ENCODE measurements at places on chromosomes 2 and 18.

DNA sequence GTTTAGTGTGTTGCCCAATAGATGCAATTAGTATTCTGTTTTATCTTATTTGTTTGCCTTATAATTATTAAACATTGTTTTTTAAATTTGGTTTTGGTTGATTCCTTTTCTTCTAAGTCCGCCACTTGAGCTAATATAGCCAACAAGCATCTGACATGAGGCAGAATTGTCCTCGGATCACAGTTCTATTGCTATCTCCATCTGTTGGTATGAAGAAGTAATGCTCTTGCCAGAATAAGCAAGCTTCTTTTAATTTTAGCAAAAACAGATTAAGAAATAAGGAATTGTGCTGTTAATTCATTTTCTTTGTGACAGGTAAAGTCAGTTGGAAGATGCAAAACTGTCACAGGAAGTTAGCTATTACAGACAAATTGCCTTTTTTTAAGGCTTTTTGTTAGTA is 54.3 kb downstream of the R3HDM1 start:
- no peak for DNase-seq

GRCh38 chr18:79490626-79491041 is 94.9 kb downstream of the NFATC1 start:
- DNase-seq = no peak

GRCh38 chr18:38244480-38244879 is 678.9 kb upstream of the CELF4 start:
- no peak for DNase-seq

DNA sequence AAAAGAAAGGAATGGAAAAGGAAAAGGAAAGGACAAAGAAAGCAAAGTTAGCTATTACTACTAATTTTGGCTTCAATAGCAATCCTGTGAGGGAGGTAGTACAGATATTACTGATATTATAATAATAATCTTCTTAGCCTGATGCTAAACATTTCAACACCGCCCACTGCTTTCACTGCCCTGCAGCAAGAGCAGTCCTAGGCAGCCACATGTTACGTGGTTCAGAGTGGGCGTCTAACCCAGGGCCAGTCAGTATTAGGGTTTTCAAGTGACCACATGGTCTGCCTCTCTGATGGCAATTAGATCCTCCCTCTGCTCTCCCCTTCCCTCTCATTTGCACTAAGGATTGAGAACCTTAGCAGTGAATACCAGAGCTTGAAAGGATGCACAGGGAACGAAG is 83.7 kb upstream of the ZNF397 start:
- DNase-seq = no peak

DNA sequence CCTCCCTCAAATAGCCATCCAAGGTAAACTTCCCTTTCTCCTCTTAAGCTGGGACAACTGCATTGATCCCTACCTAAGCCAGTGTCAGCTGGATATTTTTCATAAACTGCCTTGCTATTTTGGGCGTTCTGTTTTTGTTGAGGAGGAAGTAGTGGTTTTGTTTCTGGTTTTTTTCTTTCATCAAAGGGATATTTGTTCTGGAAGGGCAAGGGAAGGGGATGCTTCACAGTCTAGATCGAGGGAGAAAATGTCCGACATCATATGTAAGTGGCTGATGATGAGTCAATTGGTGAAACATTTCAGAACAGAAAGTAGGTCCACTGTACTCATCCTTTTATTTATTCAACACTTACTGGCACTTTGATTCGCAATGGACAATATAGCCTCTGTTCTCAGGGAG is 31.0 kb downstream of the TANC1 start:
- peak; percentile 48 for DNase-seq

- no peak for DNase-seq
Measured at GRCh38 chr2:88606371-88607030, 20.8 kb downstream of the EIF2AK3 start.

DNA sequence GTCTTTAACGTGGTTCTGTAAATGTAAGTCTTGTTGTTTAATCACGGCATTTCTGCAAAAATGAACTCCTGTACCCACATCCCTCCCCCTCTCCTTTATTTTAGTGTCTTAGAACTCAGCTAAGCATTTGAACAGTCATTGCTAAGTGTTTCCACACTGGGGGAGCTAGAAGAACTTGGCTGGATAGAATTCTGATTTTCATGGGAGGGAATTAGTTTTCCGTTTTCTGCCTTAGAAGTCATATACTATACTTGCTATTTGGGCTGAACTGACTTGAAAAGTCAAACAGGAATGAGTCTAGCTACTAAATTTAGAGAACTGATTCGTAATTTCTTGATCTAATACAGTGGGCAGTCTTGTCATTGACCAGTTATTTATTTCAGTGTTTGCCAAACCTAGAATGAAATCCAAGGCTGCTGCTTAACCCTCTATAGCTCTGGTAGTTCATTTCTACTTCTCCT is 61.1 kb downstream of the FMNL2 start:
- no peak for DNase-seq

DNA sequence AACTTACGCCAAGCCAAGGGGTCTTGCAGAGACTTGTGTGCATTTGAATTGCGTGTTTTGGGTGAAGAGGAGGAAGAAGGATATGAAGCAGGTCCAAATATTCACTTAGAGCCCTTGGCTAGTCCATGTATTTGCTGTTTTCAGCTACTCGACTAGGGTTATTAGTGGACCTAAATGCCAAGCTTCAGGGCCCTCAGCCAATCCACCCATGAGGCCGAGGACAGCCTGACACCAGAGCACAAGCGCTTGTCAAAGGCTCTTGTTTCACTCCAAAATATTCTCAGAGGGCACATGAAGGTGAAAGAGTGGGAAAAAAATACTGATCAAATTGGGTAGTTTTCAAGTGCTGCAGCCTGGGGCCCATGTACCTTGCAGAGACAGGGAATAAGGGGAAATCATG is 174.8 kb upstream of the ACAA2 start:
- DNase-seq = no peak

- DNase-seq = no peak
Measured at GRCh38 chr18:48790226-48790863, 160.4 kb downstream of the SMAD7 start.

DNA sequence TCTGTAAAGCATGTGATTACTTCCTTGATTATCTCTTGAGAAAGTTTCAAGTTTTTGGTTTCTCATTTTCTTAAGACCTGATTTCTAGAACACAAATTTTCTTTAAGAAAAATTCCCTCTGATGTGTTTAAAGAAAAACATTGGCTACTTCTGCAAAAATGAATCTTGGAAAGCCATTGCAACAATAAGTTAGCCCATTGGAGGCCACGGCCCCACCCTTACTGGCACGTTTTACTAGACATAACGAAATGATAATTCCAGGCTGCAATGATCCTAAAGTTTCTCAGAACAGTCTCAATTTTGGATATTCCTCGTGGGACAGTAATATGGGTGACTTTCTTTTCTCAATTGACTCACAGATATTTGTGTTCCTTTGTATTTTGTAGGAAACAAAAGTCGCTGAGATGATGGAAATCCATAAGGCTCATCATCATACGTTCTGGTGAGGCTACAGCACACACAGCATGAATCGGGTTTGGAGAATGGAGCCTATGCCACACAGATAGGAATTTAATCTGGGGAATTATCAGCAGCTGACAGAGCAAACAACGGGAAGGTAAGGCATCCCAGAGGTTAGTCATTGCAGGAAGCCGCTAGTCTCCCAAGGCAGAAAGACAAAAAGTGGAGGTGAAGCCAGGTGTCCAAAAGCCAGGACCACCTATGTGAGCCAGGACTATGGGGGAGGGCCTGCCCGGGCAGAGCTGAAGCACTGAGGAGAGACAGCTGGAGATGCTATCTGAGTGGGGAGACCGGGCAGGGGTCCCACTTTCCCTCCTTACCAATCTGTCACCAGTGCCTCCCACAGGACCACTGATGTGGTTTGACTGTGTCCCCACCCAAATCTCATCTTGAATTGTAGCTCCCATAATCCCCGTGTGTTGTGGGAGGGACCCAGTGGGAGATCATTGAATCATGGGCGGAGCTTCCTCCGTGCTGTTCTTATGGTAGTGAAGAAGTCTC is 35.9 kb downstream of the SOWAHC start:
- DNase-seq = no peak

GRCh38 chr2:170846314-170846713 is 29.6 kb downstream of the GAD1 start:
- no peak for DNase-seq

DNA sequence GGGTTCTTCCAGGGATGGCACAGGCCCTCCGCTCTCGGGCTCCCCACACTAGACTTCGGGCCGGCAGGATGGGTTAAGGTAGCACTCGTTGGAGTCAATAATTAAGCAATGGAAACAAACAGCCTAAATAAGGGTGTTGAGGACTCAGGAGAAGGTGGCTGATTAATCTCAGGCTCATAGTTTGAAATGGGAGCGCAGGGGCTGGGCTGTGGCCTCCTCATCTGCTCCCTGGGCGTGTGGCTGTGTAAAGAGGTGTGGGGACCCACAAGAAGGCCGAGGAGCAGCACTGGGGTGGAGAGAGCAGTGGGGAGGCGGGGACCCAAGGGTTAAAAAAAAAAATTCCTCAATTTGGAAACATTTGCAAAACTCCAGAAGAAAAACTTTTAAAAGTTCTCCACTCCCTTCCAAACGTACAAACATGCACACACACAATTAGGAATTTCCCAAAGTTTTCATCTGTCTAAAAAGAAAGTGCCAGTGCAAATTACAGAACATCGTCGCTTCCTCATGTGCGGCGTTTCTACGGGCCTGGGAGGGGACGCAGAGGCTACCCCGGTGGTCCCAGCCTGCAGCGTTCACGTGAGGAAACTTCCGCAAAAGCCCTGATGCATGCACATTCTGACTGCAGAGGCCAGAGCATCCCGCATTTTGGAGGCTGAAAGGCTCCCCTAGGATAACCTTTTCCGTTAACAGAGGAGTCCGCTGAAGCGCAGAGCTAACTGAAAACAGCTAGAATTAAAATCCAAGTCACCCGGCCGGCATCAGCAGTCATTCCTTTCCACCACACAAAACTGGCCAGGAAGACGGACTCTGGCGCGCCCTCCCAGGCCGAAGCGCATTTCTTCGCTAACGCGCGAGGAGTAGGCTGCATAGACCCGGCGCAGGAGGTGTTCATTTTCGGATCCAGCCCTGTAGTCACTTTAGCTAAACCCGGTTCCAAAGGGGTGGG is 1.0 kb upstream of the TUBB6 start:
- DNase-seq = peak; percentile 81

DNA sequence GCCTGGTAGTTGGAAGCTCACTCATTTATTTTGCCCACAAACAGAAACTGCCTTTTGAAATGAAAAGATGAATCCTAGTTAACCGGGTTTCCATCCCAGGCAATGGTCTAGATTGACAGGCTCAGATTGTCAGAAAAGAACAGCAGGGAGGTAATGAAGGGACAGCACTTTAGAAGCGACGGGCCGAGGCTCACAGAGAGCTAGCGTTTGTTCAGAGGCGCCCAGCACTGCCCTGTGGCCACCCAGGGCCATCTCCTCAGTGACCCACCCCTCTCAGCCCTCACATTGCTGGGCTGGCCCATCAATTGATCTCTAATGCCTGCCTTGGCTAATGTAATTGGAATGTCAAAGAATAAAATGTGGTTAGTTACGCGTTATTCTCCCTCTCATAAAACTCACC is 304.8 kb downstream of the CDCA7 start:
- peak; percentile 42 for DNase-seq

GRCh38 chr18:44582456-44582855 is 98.2 kb upstream of the SETBP1 start:
- DNase-seq = no peak

DNA sequence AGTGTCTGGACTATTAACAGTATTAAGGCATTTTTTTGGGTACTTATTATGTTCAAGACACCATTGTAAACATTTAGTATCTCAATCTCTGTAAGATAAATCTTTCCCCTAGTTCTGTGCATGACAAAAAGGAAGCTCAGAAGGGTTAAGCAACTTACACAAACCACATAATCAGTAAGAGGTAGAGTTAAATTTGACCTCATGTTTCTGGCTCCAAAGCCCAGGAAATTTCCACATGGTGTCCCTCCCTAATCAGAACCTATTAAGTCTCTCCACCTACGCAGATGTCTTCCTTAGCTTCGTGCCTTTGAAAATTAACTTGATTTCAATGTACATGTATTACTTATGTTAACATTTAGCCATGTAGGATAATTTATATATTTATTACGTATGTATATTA is 2.0 kb downstream of the MFSD6 start:
- DNase-seq = no peak

GRCh38 chr18:32598144-32598543 is 127.5 kb upstream of the GAREM1 start:
- DNase-seq = no peak

- DNase-seq = no peak
Measured at GRCh38 chr18:39007031-39007902, 1441.7 kb upstream of the CELF4 start.

DNA sequence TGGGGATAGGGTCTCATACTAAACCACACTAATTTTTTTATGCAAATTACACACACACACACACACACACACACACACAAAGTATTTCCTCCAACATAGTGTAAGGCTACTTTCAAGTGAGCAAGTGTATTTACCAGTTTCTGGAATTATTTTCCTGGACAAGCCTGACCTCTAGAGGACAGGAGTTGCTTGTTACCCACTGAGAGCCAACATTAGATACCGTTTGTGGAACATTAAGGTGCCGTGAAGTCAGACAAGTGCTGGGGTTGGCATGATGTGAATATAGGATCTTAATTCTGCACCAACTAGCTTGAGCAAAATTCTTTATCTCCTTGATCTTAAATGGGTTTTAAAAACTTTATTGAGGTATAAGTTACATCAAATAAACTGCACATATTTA is 39.3 kb upstream of the SERPINB2 start:
- DNase-seq = peak; percentile 74

GRCh38 chr18:46716827-46717226 is 40.0 kb downstream of the ST8SIA5 start:
- no peak for DNase-seq

DNA sequence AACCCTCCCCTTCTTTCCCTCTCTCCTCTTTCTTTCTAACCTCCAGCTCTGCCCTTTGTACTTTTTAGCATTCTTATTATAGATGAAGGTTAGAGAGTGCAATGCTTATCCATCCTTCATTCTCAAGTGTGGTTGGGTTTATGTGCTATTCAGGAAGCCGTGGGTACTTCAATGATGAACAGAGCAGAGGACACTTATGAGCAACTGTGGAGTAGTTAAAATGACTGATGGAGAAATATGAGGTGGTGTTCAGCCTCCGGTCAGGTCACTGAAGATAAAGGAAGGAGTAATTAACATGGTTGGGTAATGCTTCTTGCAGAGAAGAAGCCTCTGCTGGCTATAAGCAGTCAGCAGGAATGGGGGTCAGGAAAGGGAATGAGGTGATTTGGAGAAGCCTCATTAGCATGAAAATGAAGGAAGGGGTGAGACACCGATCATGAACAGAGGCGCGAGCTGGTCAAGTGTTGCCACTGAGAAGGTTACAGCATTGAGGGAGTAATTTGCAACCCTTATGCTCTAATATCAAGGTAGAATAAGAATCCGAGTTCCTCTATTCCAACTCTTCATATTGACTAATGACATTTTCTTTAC is 174.7 kb downstream of the LPIN1 start:
- no peak for DNase-seq

Data from EL (cell line).